ENCODE measurements at places on chromosomes 7 and 10. TPM values are rescaled to one million over a fixed set of nuclear protein-coding genes. Genes with fewer than 3 reads are reported as not detected.

DNA sequence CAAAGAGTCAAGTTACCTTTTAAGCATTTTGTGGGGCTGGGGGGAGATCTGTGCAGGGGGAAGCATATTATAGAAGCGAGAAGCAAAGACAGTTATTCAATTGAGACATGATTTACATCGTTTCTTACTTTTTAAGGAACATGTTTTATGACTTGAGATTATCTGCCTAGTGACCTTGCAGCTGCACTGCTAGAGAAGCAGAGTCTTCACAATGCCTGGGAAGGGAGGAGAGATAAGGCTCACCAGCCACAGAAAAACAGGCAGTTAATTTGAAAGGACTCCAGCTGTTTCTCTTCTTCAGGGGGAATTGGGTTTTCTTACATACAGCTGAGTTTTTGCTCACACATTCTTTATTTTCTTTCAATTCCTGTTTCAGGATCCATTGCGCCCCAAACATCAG is 31.0 kb downstream of the PHYH start:
- peaks cover 18% of the 10 kb centered on the region for H3K4me1 ChIP-seq
- H3K27ac ChIP-seq: no peak overlapping the region
- H3K36me3 ChIP-seq: no peaks in the 10 kb centered on the region
- no peaks in the 10 kb centered on the region for H3K27me3 ChIP-seq
- H3K4me3 ChIP-seq: no peak overlapping the region

Gene OR2A12
- total RNA-seq: not detected

DNA sequence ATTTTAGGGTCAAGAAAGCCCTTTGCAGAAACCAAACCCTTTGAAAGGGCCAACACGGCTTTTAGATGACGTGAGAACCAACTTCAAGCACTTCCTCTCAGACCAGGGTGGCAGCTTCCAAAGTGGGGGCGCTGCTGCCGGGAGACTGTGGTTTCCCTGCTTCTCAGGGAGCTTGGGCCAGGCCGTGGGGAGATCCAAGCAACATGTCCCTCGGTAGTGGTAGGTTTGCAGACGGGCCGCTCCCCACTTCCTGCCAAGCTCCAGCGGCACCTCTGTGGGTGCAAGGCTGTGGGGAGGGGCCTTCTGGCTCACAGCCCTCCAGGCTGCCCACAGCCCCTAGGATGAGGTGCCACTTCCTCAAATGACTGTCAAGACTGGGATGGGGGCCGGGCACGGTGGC is 132.4 kb downstream of the FAM53B start:
- H3K36me3 ChIP-seq: no peaks in the 10 kb centered on the region
- no peak overlapping the region for H3K4me3 ChIP-seq
- no peaks in the 10 kb centered on the region for H3K27me3 ChIP-seq
- DNase-seq: no peak
- no peak overlapping the region for H3K27ac ChIP-seq

DNA sequence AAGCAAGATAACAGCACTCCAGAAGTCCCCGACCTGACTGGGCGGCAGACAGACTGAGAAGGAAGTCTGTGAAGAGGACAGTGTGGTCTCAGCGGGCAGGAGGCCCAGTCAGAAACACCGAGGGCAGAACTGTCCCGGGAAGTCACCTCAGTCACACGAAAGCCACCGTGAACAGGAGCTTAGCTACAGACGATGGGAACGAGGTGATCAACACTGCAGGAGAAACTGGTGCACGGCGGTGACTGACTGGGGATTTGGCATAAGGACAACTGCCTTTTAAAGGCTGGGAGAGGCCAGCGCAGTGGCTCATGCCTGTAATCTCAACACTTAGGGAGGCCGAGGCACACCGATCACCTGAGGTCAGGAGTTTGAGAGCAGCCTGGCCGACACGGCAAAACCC is 217.8 kb downstream of the PTPRN2 start:
- H3K4me3 ChIP-seq: no peak overlapping the region
- no peak for DNase-seq
- H3K36me3 ChIP-seq: no peaks in the 10 kb centered on the region
- peaks cover 8% of the 10 kb centered on the region for H3K27me3 ChIP-seq
- H3K4me1 ChIP-seq: no peaks in the 10 kb centered on the region
- no peak overlapping the region for H3K27ac ChIP-seq

Gene SKIDA1
- total RNA-seq: 0.34 TPM

DNA sequence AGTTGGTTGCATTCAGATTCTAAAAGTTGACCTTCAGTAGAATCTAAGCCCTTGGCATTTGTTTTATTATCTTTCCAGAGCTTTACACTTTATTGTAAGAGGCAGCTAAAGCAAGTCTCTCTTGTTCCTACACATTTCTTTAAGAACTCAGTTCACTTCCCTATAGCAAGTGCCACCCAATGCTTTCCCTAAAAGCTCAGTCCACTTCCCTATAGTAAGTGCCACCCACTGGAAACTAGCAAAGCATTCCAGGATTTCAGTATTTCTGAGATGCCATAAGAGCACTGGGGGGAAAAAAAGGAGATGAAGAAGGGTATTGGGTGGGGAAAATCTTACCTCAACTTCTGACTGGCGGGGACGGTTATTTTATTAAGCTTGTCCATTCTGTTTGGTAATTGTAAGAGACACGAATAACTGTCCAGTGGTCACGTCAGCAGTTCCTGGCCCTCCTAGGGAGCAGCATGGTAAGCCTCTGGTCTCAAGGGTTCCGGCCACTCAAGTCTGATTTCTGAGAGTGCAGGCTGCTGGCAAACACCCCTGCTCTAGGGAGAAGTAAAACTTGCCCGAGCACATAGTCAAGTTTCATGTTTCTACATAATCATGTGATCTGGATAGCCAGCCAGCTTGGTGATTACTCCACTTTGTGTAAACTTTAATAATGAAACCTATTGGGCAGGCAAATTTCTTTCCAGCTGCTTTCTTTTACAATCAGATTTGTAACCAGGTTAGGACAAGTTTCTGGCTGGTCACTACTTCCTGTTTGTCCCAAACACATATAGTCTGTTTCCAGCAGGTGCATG is at the start of gene BLNK:
TSS of gene BLNK (minus strand) at position 554 of the 800 bp plus-strand sequence. CDS start at position 383, 171 bp downstream.
- H3K4me3 ChIP-seq: no peak within 1 kb of the TSS
- no peak for DNase-seq
- H3K27ac ChIP-seq: no peak within 1 kb of the TSS
- H3K27me3 ChIP-seq: no peaks in the 10 kb centered on the region

Gene MYOZ1
- total RNA-seq: not detected

Gene TYW1B
- total RNA-seq: 2.4 TPM

Gene CLDN3
- total RNA-seq: 19.2 TPM

- H3K4me3 ChIP-seq: no peak overlapping the region
- H3K27me3 ChIP-seq: peaks cover 7% of the 10 kb centered on the region
- no peaks in the 10 kb centered on the region for H3K36me3 ChIP-seq
- H3K27ac ChIP-seq: no peak overlapping the region
- no peak for DNase-seq
Observed at GRCh38 chr10:128781637-128782036, 655.4 kb upstream of the MKI67 start.

- DNase-seq: no peak
- H3K4me3 ChIP-seq: no peak overlapping the region
- no peak overlapping the region for H3K27ac ChIP-seq
- H3K4me1 ChIP-seq: no peaks in the 10 kb centered on the region
Observed at GRCh38 chr7:5472432-5473315, 49.0 kb upstream of the TNRC18 start.

DNA sequence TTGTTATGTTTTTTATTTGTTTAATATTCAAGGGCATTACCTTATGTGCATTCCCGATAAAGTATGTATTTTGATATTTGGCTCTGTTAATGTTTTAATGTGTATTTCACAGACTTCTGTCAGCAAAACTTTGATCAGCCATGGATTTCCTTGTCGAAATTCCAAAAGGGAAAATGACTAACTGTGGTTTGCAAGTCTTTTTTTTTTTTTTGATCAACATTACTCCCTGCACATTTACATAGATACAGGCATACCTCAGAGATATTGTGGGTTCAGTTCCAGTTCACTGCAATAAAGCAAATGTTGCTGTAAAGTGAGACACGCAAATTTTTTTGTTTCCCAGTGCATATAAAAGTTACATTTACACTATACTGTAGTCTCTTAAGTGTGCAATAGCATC is 351.9 kb downstream of the CXCL12 start:
- no peaks in the 10 kb centered on the region for H3K36me3 ChIP-seq
- H3K4me3 ChIP-seq: no peak overlapping the region
- DNase-seq: no peak
- H3K27me3 ChIP-seq: 0 out of 2 replicates have a peak, but pooled peaks cover 16% of the 10 kb centered on the region

- DNase-seq: no peak
- no peaks in the 10 kb centered on the region for H3K27me3 ChIP-seq
- no peak overlapping the region for H3K27ac ChIP-seq
Observed at GRCh38 chr10:50497758-50498157, 126.0 kb downstream of the SGMS1 start.

- H3K27me3 ChIP-seq: no peaks in the 10 kb centered on the region
- no peak for DNase-seq
- no peak overlapping the region for H3K4me3 ChIP-seq
- H3K36me3 ChIP-seq: no peaks in the 10 kb centered on the region
- H3K4me1 ChIP-seq: no peaks in the 10 kb centered on the region
Observed at GRCh38 chr10:86285136-86285790, 81.3 kb downstream of the GRID1 start.

Gene SCIN
- 0.22 TPM for total RNA-seq

DNA sequence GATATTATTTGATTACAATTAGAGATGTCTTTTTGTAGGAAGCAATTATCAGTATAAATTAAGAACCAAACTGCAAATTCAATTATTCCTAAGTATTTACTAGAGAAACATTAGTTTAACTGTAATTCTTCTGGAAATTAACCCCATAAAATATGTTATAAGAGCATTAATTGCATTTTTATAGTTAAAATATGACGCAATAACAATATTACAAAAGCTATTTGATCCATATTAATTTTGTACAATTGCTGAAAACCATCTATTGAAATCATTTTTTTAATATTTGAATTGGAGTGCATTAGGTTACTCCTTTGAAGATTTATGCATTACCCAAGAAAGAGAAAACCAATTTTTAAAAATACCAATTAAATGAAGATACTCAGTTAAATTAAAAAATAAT is 254.8 kb upstream of the LRRTM3 start:
- no peak overlapping the region for H3K27ac ChIP-seq
- H3K4me1 ChIP-seq: no peaks in the 10 kb centered on the region
- no peaks in the 10 kb centered on the region for H3K36me3 ChIP-seq
- no peak for DNase-seq

- peak; percentile 53 for DNase-seq
- peaks cover 53% of the 10 kb centered on the region for H3K4me1 ChIP-seq
- H3K4me3 ChIP-seq: no peak overlapping the region
- peak overlapping the region; percentile 76 for H3K27ac ChIP-seq
- H3K27me3 ChIP-seq: no peaks in the 10 kb centered on the region
- peaks cover 19% of the 10 kb centered on the region for H3K36me3 ChIP-seq
Observed at GRCh38 chr10:28077889-28078288, 79.0 kb upstream of the ODAD2 start.

DNA sequence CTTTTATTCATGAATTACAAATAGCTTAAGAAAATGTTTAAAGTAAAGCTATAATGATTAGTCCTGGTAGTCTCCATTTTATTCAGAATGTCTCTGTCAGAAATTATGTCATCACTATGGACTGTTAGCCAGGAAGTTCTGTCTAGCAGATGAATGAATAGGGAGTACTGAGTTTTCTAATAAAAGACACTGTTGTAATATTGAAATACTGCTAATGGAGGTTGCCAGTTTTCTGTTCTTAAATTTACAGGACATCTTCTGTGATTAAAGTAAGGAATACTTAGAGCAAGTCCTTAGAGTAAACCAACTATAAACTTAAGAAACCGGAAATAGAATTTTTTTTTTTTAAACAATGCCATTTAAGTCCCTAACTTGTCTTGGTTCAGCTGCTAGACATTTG is 309.8 kb downstream of the ADK start:
- no peaks in the 10 kb centered on the region for H3K36me3 ChIP-seq
- H3K4me3 ChIP-seq: no peak overlapping the region
- H3K4me1 ChIP-seq: no peaks in the 10 kb centered on the region
- no peak overlapping the region for H3K27ac ChIP-seq
- no peaks in the 10 kb centered on the region for H3K27me3 ChIP-seq
- no peak for DNase-seq

Gene NSUN5
- total RNA-seq: 70.4 TPM

GRCh38 chr7:130288829-130289228 is 4.1 kb upstream of the CPA4 start:
- H3K27ac ChIP-seq: peak overlapping the region; percentile 4
- H3K27me3 ChIP-seq: no peaks in the 10 kb centered on the region
- peaks cover 76% of the 10 kb centered on the region for H3K4me1 ChIP-seq
- H3K36me3 ChIP-seq: no peaks in the 10 kb centered on the region

GRCh38 chr10:124354411-124355382 is 64.0 kb downstream of the OAT start:
- no peaks in the 10 kb centered on the region for H3K36me3 ChIP-seq
- H3K27me3 ChIP-seq: no peaks in the 10 kb centered on the region
- peak; percentile 59 for DNase-seq
- peaks cover 26% of the 10 kb centered on the region for H3K4me1 ChIP-seq
- peak overlapping the region; percentile 34 for H3K4me3 ChIP-seq

Gene COG5
- 30.7 TPM for total RNA-seq

DNA sequence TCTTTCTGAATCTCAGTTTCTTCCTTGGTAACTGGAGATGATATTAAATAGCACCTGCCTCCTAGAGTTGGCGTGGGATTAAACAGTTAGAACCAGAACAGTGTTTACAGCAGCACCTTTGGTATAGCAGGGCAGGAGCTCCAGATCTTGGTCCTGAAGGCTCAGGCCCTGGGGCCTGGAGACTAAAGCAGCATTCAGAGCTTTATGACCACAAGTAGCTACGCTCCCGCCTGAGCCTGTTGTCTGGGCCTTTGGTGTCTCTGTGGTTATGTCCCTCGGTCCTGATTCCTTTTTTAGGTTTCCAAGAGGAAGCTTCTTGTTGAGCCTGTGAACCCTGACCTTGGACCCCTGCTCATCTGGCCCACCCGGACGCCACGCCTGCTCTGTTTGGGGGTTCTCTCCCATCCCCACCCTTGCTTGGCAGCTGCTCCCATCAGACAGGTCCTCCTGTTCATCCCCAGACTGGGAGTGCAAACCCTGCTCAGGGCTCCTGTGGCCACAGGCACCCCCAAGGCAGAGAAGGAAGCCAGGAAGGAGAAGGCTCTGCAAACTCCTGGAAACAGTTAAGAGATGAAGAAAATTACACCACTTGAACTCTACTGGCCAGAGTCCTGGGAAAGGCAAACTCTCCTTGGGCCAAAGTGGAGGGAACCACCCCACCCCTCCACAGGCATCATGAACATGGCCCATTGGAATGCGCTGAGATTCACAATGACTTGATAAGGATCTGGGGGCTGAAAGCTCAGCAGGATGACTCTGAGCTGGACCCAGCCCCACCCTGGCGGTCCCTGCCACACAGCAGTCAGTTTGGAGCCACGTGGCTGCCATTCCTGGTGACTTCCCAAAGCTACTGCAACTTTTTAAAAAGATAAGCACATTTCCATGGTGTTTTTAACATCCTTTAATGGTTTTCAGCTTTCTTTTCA is 50.1 kb upstream of the TMEM72 start:
- no peak overlapping the region for H3K4me3 ChIP-seq
- H3K27ac ChIP-seq: no peak overlapping the region
- peaks cover 10% of the 10 kb centered on the region for H3K4me1 ChIP-seq
- H3K27me3 ChIP-seq: peaks cover 7% of the 10 kb centered on the region
